Neural progenitor cell (in vitro differentiated cells): ENCODE measurements at places on chromosomes 5 and 9. TPM values are rescaled to one million over a fixed set of nuclear protein-coding genes. Genes with fewer than 3 reads are reported as not detected.
A peak's percentile ranks its signal among the peaks of the same experiment; 100 is the strongest.

DNA sequence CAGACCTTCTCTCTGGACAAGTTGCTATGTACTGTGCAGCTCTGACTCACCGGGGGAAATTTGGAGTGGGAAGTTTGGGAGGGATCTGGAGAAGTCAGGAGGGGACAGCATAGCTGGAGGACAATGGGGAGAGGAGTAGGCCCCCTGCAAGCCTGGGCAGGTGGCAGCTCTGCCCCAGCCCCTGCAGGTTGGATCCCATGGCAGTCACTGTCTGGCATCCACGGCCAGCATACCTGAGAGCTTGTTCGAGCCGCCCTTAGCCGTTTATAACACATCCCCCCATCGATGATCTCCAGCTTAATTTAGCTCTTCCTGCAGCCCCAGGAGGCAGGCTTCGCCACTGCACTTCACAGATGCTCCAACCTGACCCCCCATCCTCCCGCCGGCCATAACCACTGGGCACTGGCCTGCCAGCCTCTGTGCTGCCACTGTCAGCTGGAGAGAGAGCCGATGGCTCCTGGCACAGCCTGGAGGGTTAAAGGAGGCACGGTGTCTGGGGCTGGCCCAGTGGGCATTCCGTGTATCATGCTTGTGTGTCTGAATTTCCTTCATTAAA is 57.7 kb upstream of the RNU6ATAC start:
- H3K4me3 ChIP-seq, result no peak overlapping the region
- H3K27ac ChIP-seq, result no peak overlapping the region
- H3K36me3 ChIP-seq, result no peaks in the 10 kb centered on the region
- H3K27me3 ChIP-seq, result no peaks in the 10 kb centered on the region

- H3K27me3 ChIP-seq, result no peaks in the 10 kb centered on the region
- no peak overlapping the region for H3K27ac ChIP-seq
- DNase-seq, result peak; percentile 57
- no peaks in the 10 kb centered on the region for H3K36me3 ChIP-seq
- H3K4me1 ChIP-seq, result peaks cover 49% of the 10 kb centered on the region
These were observed 391.1 kb downstream of the TMEM161B start for GRCh38 chr5:87877495-87877894.

DNA sequence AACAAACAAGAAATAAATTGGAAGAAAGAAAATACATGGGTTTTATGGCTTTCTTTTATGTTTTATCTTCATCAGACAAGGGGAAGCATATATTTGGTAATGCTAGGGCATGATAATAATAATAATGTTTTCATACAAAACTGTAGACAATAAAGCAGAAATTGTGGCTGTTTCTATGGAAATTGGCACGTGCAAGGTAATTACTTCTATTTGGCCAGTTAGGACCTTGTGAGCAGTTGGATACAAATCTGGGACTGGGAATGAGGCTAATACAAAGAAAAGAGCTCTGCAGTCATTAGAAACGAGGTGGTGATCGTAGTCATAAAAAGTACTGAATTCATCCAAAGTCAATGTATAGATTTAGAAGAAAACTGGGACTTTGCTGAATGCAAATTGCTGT is 233.6 kb downstream of the EFNA5 start:
- no peak for DNase-seq
- H3K4me1 ChIP-seq, result peaks cover 39% of the 10 kb centered on the region
- H3K4me3 ChIP-seq, result no peak overlapping the region
- H3K27ac ChIP-seq, result no peak overlapping the region
- H3K36me3 ChIP-seq, result peaks cover 11% of the 10 kb centered on the region
- no peaks in the 10 kb centered on the region for H3K27me3 ChIP-seq

- H3K27me3 ChIP-seq, result no peaks in the 10 kb centered on the region
- H3K4me1 ChIP-seq, result no peaks in the 10 kb centered on the region
- no peak overlapping the region for H3K4me3 ChIP-seq
- H3K27ac ChIP-seq, result no peak overlapping the region
- H3K36me3 ChIP-seq, result no peaks in the 10 kb centered on the region
These were observed 66.5 kb upstream of the TLX3 start for GRCh38 chr5:171242521-171242920.

GRCh38 chr9:573691-574410 is 267.6 kb upstream of the DMRT1 start:
- H3K27ac ChIP-seq, result peak overlapping the region; percentile 81
- H3K36me3 ChIP-seq, result no peaks in the 10 kb centered on the region
- H3K4me3 ChIP-seq, result no peak overlapping the region
- H3K4me1 ChIP-seq, result peaks cover 11% of the 10 kb centered on the region

- H3K27ac ChIP-seq, result no peak overlapping the region
- no peaks in the 10 kb centered on the region for H3K36me3 ChIP-seq
- no peak overlapping the region for H3K4me3 ChIP-seq
- peaks cover 20% of the 10 kb centered on the region for H3K4me1 ChIP-seq
- no peaks in the 10 kb centered on the region for H3K27me3 ChIP-seq
These were observed 35.6 kb downstream of the ERGIC1 start for GRCh38 chr5:172869691-172870090.

- DNase-seq, result no peak
- H3K4me3 ChIP-seq, result no peak overlapping the region
- H3K4me1 ChIP-seq, result no peaks in the 10 kb centered on the region
- H3K36me3 ChIP-seq, result no peaks in the 10 kb centered on the region
- H3K27ac ChIP-seq, result no peak overlapping the region
- no peaks in the 10 kb centered on the region for H3K27me3 ChIP-seq
These were observed 35.9 kb upstream of the UNC5A start for GRCh38 chr5:176774216-176775171.

- H3K27ac ChIP-seq, result no peak overlapping the region
- H3K4me3 ChIP-seq, result no peak overlapping the region
- H3K36me3 ChIP-seq, result peaks cover 3% of the 10 kb centered on the region
- no peak for DNase-seq
These were observed 232.0 kb downstream of the RFK start for GRCh38 chr9:76162086-76162730.

Gene GZMA
- total RNA-seq, result not detected in 2 replicates

Gene TMEM8B
- 4.8 and 11.2 TPM in 2 replicates for total RNA-seq

Gene IQGAP2
- 20.9 and 37.7 TPM in 2 replicates for total RNA-seq

Gene PCDHA1
- 0.19 and 0.24 TPM in 2 replicates for total RNA-seq

Gene STKLD1
- 0.58 and 0.65 TPM in 2 replicates for total RNA-seq

Gene CDX1
- total RNA-seq, result not detected in 2 replicates

Gene RXFP3
- not detected in 2 replicates for total RNA-seq

Gene PCAT7
- total RNA-seq, result 12.3 and 19.9 TPM in 2 replicates

Gene ANKRD55
- not detected in 2 replicates for total RNA-seq
